GM12878 (cell line): ENCODE measurements at places on chromosomes 4 and X. TPM values are rescaled to one million over a fixed set of nuclear protein-coding genes. Genes with fewer than 3 reads are reported as not detected.

Gene PPM1K
- polyA plus RNA-seq: 21.2 and 26.9 TPM in 2 replicates

Gene HMX1
- polyA plus RNA-seq: not detected in 2 replicates

Gene NLRP2B
- polyA plus RNA-seq: not detected in 2 replicates

Gene GABRQ
- polyA plus RNA-seq: not detected in 2 replicates

Gene FGF2
- 0.21 and 0.32 TPM in 2 replicates for polyA plus RNA-seq

Gene PRRG1
- not detected in 2 replicates for polyA plus RNA-seq

Gene CXorf58
- 0.11 and 0.24 TPM in 2 replicates for polyA plus RNA-seq

DNA sequence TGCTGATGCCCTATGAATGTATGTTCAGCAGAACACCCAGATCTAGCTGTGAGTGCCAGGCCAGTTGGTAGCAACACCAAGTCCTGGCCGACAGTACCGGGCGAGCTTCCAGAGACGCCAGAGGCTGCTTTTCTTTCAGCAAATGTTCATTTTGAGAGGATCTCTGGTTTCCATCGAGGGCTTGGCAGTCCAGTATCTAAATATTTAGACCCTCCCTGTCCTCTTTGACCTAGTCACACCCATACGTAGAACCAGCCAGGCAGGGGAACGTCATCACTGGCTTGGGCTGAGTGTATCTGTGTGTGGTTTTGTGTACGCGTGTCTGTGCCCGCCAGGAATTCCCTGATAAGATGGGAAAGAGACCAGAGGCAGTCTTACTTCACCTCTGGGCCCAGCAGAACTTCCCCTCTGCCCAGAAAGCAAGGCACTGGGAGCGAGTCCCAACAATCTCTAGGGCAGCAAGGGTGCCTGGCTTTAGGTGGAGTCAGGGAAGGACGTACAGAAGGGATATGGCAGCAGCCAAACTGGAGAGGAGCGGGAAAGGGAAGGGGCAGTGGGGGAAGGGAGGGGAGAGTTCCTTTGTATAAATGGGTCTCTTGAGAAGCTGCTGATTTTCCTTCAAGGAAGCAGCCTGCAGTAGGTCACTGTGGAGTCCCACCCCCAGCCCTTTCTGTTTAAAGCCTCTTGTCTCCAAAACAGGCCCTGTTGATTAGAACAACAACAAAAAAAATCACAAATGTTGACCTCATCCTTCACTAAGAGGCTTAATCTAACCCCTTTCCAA lies 15.0 kb upstream of the ELF4 start:
- no peaks in the 10 kb centered on the region for H3K36me3 ChIP-seq
- H3K27me3 ChIP-seq: no peaks in the 10 kb centered on the region; the same call in 1 of the 2 replicates
- peaks cover 7% of the 10 kb centered on the region for H3K4me1 ChIP-seq

- H3K36me3 ChIP-seq: no peaks in the 10 kb centered on the region
- H3K4me1 ChIP-seq: no peaks in the 10 kb centered on the region
- no peak overlapping the region for H3K27ac ChIP-seq
- no peak overlapping the region for H3K4me3 ChIP-seq
- no peaks in the 10 kb centered on the region for H3K27me3 ChIP-seq
Measured at GRCh38 chr4:107292979-107293378, 256.9 kb upstream of the DKK2 start.

DNA sequence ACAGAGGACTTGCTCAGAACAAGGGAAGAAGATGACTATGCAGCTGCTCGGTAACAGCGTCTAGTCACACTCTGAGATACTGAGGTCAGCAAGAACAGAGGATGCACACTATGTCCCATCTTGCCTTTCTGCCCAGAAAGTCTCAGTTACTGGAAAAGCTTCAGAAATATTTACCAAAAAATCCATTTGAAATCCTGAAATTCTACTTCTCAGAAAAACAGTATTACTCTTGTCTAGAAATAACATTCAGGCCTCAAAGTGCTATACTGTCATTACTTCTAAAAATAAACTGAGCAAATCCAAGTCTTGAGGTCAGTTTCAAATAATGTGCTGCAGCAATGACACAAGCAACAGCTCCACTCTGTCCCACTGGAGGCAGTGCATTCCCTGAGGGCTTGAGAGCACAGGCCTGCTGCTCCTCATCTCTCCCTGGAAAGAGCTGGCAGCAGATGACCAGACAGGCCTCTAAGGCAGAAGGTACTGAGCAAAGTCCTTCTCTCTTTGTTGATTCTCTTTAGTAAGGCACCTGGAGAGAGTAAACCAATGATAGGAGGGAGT lies 76.9 kb downstream of the CAMK2D start:
- no peaks in the 10 kb centered on the region for H3K27me3 ChIP-seq
- no peak overlapping the region for H3K27ac ChIP-seq
- H3K36me3 ChIP-seq: peaks cover 4% of the 10 kb centered on the region; the same call in 1 of the 2 replicates
- no peak for DNase-seq

DNA sequence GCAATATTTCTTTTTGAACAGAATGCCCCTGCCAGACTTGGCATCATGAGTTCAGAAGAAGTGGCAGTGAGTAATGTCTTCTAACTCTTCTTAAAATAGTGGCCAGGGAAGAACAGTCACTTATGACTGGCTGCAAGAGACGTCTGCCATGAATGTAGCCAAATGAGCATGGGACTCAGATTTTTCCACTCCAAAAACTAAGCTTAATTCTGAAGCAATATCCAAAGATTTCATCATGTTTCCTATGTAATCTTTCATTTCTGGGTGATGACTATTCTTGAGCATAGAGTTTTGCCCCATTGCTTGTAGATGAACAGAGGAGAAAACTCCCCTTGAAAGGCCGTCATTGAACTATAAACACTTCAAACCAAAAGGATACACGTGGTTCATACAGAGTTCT lies 11.8 kb downstream of the AMBN start:
- no peaks in the 10 kb centered on the region for H3K27me3 ChIP-seq
- H3K27ac ChIP-seq: no peak overlapping the region
- DNase-seq: no peak
- H3K4me1 ChIP-seq: no peaks in the 10 kb centered on the region
- no peak overlapping the region for H3K4me3 ChIP-seq
- no peaks in the 10 kb centered on the region for H3K36me3 ChIP-seq

DNA sequence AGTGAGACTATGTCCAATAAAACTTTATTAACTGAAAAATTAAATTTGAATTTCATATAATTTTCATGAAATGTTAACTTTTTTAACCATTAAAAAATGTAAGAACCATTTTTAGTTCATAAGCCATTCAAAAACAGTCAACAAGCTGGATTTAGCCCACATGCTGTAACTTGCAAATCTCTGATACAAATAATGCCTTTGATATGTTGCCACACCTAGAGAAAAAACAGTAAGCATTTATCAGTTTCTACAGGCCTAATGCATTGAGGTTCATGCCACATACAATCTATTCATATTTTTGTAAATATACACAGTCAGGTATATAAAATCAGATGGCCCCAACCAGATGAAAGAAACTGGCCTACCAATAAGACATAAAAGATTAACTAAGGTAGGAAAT lies 52.8 kb downstream of the LCORL start:
- no peaks in the 10 kb centered on the region for H3K27me3 ChIP-seq
- no peaks in the 10 kb centered on the region for H3K4me1 ChIP-seq
- no peak overlapping the region for H3K4me3 ChIP-seq
- no peaks in the 10 kb centered on the region for H3K36me3 ChIP-seq
- H3K27ac ChIP-seq: no peak overlapping the region

DNA sequence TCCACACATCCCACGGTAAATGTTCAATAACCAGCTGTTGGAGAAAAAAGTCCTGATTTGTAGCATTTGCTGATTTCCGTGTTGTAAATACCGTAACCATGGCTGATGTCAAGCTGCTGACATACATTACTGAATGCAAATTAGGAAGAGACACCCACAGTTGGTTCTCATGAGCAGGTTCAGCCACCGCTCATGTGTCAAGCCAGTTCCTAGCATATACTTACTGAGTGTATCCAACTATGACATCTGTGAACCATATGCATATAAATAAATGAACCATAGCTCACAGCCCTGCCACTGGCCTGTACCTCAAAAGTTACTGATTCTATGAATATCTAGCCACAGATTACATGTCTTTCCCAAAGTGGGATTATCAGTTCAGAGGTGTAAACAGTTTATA lies 29.5 kb downstream of the FHDC1 start:
- no peaks in the 10 kb centered on the region for H3K4me1 ChIP-seq
- no peak overlapping the region for H3K27ac ChIP-seq
- no peaks in the 10 kb centered on the region for H3K27me3 ChIP-seq
- H3K36me3 ChIP-seq: no peaks in the 10 kb centered on the region
- no peak for DNase-seq
- H3K4me3 ChIP-seq: no peak overlapping the region

- H3K27me3 ChIP-seq: no peaks in the 10 kb centered on the region
- H3K27ac ChIP-seq: no peak overlapping the region
- H3K4me3 ChIP-seq: no peak overlapping the region
- H3K4me1 ChIP-seq: no peaks in the 10 kb centered on the region
Measured at GRCh38 chr4:168515222-168516011, 18.6 kb downstream of the PALLD start.

- peak within 1 kb of the TSS; percentile 72 for H3K4me3 ChIP-seq
- no peaks in the 10 kb centered on the region for H3K36me3 ChIP-seq
- DNase-seq: no peak
Measured at GRCh38 chrX:40097504-40098263, at the start of gene BCOR. Gene BCOR, minus strand, starts transcription at chrX:40097958. Its CDS starts 20,029 bp downstream, at chrX:40077929.

- DNase-seq: no peak
- H3K4me1 ChIP-seq: no peaks in the 10 kb centered on the region
- H3K36me3 ChIP-seq: no peaks in the 10 kb centered on the region
- no peak overlapping the region for H3K27ac ChIP-seq
Measured at GRCh38 chr4:176945334-176945733, 152.6 kb upstream of the VEGFC start.

GRCh38 chr4:20028645-20029044 lies 223.1 kb upstream of the SLIT2 start:
- DNase-seq: no peak
- H3K27me3 ChIP-seq: no peaks in the 10 kb centered on the region
- no peaks in the 10 kb centered on the region for H3K36me3 ChIP-seq

GRCh38 chr4:187739771-187740170 lies 255.8 kb upstream of the ZFP42 start:
- H3K27ac ChIP-seq: no peak overlapping the region
- no peak for DNase-seq
- no peaks in the 10 kb centered on the region for H3K4me1 ChIP-seq
- H3K36me3 ChIP-seq: no peaks in the 10 kb centered on the region
- H3K4me3 ChIP-seq: no peak overlapping the region
- no peaks in the 10 kb centered on the region for H3K27me3 ChIP-seq
